NCI-H1092 treated with DMSO at 0.1 percent for 48 hours (cell line): ENCODE measurements at places on chromosomes 16 and 17.

- DNase-seq: no peak
These were observed 8.7 kb downstream of the FZD2 start for GRCh38 chr17:44565866-44566443.

DNA sequence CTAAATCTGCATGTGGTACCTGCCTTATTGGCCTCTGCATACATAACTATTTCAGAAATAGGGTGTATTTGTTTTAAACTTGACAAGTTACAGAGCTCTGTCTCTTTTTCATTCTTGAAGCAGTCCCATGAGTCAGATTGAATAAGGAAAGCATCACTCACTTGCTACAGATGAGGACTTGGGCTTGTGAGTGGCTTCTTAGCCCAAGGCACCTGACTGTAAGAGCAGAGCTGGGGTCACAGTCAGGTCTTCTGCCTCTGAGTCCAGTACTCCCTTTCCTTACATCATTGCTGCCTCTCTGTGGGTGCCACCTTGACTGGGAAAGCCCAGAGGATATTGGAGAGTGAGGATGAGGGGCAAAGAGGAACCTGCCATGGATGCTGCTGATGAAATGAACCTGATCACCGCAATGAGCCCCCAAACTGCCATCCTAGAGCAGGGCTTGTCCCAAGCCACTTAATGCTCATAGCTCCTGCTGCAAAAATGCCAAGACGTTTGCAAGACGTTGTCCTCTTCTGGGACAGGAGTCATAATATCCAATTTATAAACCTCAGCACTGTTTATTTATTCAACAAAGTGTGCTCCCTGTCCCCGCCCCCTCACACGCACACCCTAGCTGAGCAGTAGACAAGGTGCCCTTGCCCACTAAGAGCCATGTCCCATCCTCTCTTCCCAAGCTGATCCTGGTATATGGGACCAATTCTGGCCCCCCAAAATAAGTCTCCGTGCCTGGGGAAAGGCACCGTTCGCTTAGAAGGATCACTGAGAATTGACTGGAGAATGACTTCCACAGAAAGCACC is 74.1 kb downstream of the CCDC182 start:
- DNase-seq: no peak

DNA sequence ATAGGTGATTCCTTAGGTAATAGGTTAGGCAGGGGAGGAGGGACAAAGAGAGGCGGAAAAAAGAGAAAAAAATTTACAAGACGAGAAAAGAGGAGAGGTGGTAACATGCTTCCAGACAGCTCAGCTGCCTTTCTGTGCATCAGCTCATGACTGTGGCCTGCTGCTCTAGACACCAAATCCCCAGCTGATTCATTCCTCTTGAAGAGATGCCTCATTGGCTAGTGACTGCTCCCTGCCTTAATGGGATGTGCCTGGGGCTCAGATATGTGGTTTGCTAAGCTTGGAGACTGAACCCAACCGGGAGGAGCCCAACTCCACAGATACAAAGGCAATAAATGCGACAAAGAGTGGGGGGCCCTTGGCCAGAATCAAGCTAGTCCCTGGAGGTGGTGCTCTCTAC is 105.9 kb upstream of the FAM20A start:
- no peak for DNase-seq

DNA sequence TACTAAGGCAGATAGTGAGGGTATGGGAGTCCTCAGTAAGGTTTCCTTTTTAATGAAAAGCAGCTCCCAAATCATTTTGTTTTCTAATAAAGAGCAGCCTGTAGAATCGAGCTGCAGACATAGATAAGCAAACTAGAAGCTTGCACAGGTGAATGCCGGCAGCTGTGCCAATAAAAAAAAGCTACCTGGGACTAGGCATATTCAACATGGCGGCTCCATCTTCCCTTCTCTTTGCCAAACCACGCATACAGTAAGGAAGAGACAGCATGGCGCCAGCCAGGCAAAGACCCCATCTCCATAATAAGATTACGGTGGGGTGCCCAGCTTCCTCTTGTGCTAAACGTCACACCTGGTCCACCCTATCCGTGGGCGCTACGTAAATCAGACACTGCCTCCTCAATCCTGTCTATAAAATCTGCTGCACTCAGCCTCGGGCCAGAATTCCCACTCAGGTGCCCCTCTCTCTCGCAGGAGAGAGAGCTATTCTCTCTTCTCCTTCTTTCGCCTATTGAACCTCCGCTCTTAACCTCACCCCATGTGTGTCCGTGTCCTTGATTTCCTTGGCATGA is 92.7 kb upstream of the FA2H start:
- no peak for DNase-seq

GRCh38 chr17:51046046-51046445 is 74.6 kb downstream of the SPAG9 start:
- DNase-seq: peak; percentile 30
